ELF-1 (cell line): ENCODE measurements at places on chromosomes 5 and 9.
A peak's percentile ranks its signal among the peaks of the same experiment; 100 is the strongest.

DNA sequence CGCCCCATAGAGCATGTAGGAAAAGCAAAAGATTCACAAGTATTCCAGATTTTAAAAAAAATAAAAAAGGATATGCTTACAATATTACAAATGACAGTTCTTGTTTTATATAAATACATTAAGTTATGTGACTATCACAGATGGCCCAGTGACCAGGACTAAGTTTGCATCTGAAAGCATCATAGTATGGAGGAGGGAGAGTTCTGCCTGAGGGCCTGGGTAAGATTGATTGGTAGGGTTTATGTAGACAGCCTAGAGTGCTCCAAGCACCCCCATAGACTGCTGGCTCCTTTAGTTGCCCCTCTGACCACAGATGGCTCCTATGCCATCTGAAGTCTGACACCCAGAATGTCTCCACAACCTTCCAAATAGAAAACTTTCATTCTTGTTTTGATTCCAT, 48.0 kb upstream of the ADAMTS16 start:
- DNase-seq = no peak

- DNase-seq = no peak
Observed at GRCh38 chr5:174384509-174384947, 339.0 kb downstream of the NSG2 start.

GRCh38 chr9:89079391-89079790, 88.1 kb downstream of the S1PR3 start:
- DNase-seq = no peak

DNA sequence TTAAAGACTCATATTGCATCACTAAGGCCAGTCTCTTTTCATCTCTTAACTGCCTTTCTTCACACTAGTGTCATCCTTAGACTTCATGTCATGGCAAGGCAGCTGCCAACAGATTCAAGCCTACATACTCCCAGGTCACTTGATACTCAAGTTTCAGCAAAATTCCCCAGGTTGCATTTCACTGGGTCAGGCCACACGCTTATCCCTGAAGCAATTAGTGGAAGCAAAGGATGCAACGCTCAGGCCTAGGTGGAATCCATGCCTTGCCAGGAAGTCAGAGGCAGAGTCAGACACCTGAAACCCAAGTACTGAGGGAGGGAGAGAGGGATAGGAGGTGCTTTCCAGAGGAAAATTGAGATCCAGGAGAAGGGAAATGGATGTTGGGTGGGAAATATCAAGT, 28.9 kb downstream of the YIPF5 start:
- no peak for DNase-seq

- DNase-seq = no peak
Observed at GRCh38 chr5:103693517-103693916, 130.9 kb upstream of the NUDT12 start.

GRCh38 chr5:50593681-50594080, 72.8 kb upstream of the PARP8 start:
- DNase-seq = no peak

- DNase-seq = no peak
Observed at GRCh38 chr5:153573326-153574033, 83.0 kb downstream of the GRIA1 start.

GRCh38 chr9:115353681-115354080, 235.7 kb upstream of the TNC start:
- no peak for DNase-seq

DNA sequence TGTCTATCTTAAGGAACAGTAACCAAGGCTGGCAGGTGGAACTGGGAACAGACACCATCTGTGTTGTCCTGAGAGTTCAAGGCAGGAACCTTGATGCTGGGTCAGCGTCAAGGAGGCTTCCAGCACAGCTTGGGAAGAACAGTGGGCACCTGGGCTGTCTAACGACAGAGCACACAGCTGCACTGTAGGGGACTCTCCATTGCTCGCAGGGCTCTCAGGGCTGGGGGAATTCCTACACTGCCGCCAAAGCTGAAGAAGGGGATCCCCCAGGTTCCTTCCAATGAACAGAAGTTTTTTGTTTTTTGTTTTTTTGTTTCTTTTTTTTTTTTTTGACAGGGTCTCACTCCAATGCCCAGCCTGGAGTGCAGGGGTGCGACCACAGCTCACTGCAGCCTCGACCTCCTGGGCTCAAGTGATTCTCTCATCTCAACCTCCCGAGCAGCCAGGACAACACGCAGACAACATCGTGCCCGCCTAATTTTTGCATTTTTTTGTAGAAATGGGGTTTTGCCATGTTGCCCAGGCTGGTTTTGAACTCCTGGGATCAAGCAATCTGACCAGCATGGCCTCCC, 81.9 kb downstream of the PTPN3 start:
- no peak for DNase-seq

DNA sequence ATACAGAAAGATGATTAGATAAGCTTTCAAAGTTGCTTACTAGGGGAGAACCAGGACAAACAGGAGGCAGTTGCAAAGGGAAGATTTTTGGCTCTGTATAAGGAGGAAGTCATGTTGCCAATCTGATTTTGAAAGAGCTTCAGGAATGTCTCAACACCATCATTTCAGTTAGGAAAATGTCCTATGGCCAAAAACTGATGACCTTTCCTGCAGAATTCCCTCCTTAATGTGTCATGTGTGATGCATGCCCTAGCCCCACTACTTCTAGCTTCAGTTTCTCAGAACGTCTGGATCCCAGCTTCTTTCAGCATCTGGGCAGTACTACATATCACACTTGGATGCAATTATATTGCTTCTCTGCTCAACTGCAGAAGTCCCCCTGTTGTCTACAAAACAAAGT, 211.5 kb upstream of the NREP start:
- DNase-seq = no peak

- DNase-seq = no peak
Observed at GRCh38 chr9:127686461-127687393, 20.1 kb upstream of the CFAP157 start.

DNA sequence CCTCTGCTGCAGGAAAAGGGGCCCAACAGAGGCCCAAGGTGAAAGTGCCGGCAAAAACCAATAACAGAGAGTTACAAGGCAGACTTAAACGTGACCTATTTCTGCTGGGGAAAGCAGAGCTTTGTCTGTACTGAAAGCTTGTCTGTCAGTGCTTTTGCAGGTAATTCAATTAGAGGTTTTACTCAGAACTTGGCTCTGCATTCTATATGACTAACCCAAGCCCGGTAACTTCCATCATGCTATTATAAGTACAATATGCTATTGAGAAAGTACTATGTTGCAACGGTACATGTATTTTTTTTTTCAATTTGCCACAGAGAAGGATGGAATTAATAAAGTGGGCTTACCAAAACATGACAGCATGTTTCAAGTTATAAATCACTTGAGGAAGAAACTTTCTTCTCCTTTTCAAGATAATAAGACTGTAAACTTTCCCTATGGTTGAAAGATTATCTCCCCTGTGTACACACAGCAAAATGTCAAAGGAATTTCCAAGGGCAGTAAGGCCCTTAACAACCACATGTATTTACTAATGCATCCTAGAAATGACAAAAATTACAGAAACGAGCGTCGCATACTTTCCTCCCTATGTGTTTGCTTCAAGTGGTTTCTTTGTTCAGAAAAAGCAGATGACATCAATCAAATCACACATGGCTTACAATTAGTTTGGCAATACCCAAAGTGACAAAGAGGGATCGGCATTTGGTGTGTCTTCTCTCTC, 282.4 kb downstream of the EFNA5 start:
- no peak for DNase-seq

DNA sequence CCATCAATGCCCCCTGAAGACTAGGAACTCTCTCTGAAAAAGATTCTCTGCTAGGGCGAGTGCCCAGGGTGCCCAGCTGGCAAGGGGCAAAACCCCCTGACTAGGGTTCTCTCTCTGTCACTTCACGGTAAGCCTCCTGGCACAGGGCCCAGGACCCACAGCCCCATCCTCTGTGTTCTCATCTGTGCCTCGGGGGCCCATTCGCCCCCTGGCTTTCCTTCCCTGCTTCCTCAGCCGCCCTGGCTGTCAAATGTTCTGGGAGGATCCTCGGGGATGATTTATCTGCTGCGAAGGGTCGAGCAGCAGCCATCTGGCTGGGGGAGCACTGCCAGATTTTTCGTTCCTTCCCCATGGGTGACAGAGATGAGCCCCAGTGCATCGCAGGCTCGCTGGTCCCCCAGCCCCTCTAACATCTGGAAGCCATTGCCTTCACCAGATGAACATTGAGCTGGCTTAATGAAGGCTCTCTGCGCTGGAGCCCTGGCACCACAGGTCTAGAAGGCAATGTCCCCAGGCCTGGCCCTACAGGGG, 24.2 kb downstream of the HMCN2 start:
- no peak for DNase-seq

DNA sequence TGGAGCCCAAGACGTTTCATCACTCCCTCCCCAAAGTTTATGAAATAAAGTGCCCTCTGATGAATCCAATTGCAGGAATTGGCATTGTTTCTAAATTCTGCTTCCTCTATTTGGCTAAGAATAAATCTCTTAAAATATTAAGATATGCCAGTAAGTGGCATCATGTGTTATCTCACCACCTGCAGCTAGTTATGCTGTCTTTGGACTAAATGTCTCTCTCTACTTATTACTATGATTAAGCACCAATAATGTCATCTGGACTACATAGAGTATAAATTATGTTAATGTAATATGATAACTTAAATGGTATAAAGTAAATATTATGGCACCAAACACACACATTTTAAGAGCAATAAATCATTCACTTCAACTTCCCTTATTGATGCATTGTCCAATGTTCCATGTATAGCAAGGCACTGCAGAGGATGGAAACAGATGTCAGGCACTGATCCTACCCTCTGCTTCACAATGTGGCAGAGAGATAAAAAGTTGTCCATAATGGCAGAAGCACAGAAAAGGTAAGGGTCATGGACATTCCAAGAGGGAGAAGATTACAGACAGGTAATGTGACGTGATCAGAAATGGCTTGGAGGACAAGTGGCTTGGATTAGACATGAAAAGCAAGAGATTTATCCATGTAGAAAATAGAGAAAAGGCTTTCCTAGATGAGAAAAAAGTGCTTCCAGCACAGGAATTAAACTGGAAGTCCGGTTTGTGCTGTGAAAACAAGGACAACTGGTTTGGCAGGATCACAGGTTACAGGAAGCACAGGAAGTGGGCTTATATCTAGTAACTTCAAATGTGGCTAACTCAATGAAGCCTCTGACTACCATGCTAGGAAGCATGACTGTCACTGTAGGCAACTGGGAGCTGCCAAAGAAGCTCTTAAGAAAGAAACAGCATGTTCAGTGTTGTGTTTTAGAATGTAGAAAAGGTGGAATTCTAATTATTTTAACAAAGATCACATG, 26.7 kb downstream of the MARCHF11 start:
- peak; percentile 8 for DNase-seq

GRCh38 chr5:92374859-92375258, 991.7 kb upstream of the ARRDC3 start:
- no peak for DNase-seq

GRCh38 chr9:108022246-108022935, 532.8 kb upstream of the KLF4 start:
- no peak for DNase-seq

DNA sequence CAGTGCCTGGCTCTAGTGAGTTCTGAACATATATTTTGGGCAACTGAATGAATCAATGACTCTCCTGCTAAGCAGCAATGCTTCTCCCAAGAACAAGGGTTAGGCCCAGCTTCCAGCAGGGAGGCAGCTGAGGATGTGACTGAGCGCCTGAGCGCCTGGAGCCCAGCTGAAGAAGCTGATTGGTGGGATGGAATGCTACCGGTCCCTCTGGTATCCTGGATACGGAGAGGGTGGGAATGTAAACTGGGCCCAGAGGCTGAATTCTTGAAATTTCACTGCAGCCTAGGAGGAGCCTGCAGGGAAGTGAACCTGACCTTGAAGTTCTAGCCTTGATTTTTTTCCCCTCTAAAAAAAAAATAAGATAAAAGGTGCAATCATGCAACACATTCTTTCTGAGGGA, 43.2 kb downstream of the WWC1 start:
- peak; percentile 93 for DNase-seq

DNA sequence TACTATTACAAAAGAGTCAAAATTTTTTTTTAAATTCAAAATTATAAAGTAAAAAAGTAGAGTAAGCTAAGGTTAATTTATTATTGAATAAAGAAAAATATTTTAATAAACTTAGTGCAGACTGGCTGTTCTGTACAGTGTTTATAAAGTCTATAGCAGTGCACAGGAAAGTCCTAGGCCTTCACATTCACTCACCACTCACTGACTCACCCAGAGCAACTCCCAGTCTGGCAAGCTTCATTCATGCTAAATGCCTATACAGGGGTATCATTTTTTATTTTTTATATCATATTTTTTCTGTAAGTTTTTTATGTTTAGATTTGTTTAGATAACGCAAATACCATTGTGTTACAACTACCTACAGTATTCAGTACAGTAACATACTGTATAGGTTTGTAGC, 700.7 kb upstream of the GRAMD2B start:
- no peak for DNase-seq

DNA sequence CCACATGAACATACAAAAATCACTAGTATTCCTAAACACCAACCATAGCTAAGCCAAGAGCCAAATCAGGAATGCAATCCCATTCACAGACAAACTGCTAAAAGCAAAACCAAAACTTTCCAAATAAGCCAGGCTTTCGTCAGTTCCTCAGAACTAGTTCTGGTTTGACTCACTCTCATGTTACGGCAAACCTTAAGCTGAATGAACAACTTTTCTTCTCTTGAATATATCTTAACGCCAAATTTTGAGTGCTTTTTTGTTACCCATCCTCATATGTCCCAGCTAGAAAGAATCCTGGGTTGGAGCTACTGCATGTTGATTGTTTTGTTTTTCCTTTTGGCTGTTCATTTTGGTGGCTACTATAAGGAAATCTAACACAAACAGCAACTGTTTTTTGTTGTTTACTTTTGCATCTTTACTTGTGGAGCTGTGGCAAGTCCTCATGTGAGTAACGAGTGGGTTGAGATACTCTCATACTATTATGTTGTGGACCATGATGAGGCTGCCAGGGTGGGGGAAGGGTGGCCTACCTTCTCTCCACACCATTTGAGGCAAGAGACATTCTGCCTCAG, at the start of gene PDCD1LG2:
TSS of gene PDCD1LG2 (plus strand) at position 172 of the 572 bp plus-strand sequence. CDS start 12,016 bp downstream, outside the sequence.
- DNase-seq = no peak

DNA sequence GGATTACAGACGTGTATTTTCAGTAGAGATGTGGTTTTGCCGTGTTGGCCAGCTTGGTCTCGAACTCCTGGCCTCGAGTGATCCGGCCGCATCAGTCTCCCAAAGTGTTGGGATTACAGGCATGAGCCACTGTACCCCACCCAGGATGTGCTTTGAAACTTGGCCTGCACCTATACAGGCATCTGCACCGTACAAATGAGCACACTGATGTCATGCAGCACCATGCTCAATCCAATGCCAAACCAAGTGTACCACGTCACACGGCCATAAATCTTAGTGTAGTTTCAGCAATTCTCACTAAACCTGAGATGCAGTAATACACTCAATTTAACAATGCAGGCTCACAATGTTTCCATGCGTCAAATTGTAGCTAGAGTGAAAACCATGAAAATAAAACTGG, 6.3 kb downstream of the NSUN2 start:
- no peak for DNase-seq

- no peak for DNase-seq
Observed at GRCh38 chr5:172692981-172693380, 51.9 kb downstream of the NEURL1B start.

- no peak for DNase-seq
Observed at GRCh38 chr5:141261238-141261546, 16.0 kb downstream of the PCDHB15 start.

- DNase-seq = no peak
Observed at GRCh38 chr9:124088476-124088837, 76.9 kb downstream of the LHX2 start.
